ENCODE measurements at places on chromosomes 1 and 21. TPM values are rescaled to one million over a fixed set of nuclear protein-coding genes. Genes with fewer than 3 reads are reported as not detected.

DNA sequence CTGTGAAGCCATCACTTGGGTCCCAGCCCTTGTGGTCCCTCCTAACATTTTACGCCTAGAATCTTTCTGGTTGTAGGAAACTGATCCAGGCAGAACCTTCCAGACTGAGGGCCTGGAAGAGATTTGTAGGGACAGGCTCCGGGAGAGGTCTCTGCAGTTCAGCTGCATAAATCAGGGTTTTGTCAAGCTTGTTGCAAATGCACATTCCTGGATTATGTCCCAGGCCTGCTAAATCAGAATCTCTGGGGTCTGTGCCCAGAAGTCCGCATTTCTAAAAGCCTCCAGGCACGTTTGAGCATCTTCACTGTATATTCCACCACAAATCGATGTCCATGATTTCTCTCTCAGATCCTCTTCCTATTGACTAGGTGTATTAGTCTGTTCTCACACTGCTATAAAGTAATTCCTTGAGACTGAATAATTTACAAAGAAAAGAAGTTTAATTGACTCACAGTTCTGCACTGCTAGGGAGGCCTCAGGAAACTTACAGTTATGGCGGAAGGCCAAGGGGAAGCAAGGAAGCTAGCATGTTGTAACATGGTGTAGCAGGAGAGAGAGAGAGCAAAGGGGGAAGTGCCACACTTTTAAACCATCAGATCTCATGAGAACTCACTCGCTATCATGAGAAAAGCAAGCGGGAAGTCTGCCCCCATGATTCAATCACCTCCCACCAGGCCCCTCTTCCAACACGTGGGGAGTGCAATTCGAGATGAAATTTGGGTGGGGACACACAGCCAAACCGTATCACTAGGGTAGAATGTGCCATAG is 1.2 kb upstream of the FHAD1 start:
- H3K27ac ChIP-seq, result no peak overlapping the region
- H3K36me3 ChIP-seq, result no peaks in the 10 kb centered on the region
- peaks cover 7% of the 10 kb centered on the region for H3K4me1 ChIP-seq
- DNase-seq, result no peak
- no peak overlapping the region for H3K4me3 ChIP-seq

SFN gene
- 0.46 TPM for total RNA-seq

DNA sequence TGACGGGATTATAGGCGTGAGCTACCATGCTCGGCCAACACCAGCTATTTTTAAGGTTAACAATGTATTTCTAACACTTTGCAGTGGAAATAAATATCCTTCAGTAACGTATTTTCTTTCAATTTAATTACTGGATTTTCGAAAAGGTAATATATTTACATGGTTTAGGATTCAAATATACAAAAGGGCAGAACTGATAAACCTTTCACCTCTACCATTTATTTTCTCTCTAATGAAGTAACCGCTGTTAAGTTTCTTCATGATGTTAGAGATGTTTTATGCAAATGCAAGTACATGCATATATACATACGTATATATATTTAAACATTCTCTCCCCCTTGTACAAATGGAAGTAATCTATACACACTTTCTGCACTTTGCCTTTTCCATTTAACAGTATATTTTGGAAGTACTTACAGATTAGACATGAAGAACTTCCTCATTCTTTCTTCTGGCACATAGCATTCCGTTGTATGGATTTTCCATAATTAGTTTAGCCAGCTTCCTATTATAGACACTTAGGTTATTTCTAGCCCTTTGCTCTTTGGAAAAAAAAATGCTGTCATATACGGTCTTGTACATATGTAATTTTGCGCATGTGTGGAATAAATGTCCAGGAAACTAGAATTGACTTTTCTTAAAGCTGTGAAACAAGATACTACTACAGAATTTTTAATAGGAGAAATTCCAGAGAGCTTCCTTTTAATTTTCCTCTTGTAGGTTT is 14.9 kb upstream of the HJV start:
- H3K36me3 ChIP-seq, result no peaks in the 10 kb centered on the region
- no peak overlapping the region for H3K27ac ChIP-seq
- peak overlapping the region; percentile 84 for H3K4me3 ChIP-seq
- H3K4me1 ChIP-seq, result peaks cover 27% of the 10 kb centered on the region

DNA sequence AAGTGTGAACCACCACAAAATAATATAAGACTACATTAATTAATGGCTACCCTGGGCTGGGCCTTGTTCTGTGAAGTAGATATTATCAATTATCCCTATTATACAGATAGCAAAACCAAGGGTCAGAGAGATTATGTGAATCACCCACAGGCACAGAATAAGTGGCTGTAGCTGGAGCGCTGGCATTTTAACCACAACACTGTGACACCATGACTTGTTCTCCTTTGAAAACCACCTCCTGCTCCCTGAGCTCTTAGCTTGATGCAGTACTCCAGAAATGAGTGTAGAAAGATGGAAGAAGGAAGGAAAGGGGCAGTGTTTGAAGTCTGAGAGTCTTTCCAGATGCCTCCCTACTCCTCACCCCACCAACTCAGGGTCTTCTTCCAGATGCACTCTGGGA is 29.5 kb upstream of the JUN start:
- H3K4me3 ChIP-seq, result no peak overlapping the region
- H3K36me3 ChIP-seq, result no peaks in the 10 kb centered on the region
- peaks cover 60% of the 10 kb centered on the region for H3K4me1 ChIP-seq
- peak overlapping the region; percentile 35 for H3K27ac ChIP-seq
- no peaks in the 10 kb centered on the region for H3K27me3 ChIP-seq
- DNase-seq, result no peak

DNA sequence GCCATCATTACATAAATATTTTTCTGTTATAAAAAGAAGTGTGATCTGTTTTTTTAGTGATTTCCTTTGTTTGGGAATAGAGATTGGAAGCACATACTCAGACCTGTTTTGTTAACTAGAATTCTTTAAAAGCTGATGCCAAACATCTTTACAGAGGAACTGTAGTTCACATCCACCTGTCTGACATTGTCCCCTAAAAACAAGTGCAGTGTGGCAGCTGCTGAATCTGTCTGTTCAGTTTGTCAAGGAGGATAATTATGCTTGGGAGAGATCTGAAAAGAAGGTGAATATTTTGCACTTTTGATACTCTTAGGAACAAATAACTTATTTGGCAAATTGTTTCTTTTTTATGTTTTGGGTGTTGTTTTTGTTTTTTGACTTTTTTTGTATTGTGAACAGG is 13.6 kb downstream of the AGMAT start:
- no peaks in the 10 kb centered on the region for H3K27me3 ChIP-seq
- peaks cover 35% of the 10 kb centered on the region for H3K36me3 ChIP-seq
- DNase-seq, result no peak
- no peak overlapping the region for H3K4me3 ChIP-seq
- peak overlapping the region; percentile 66 for H3K27ac ChIP-seq

GRCh38 chr1:27436204-27437159 is 44.1 kb downstream of the GPR3 start:
- peak overlapping the region; percentile 71 for H3K27ac ChIP-seq
- peak overlapping the region; percentile 25 for H3K4me3 ChIP-seq
- H3K4me1 ChIP-seq, result peaks cover 78% of the 10 kb centered on the region
- no peaks in the 10 kb centered on the region for H3K27me3 ChIP-seq
- peaks cover 10% of the 10 kb centered on the region for H3K36me3 ChIP-seq

GRCh38 chr1:234250747-234251146 is 122.5 kb upstream of the COA6 start:
- no peaks in the 10 kb centered on the region for H3K27me3 ChIP-seq
- H3K4me3 ChIP-seq, result no peak overlapping the region
- no peak for DNase-seq
- H3K36me3 ChIP-seq, result no peaks in the 10 kb centered on the region
- peaks cover 10% of the 10 kb centered on the region for H3K4me1 ChIP-seq
- no peak overlapping the region for H3K27ac ChIP-seq

ATP1A4 gene
- total RNA-seq, result not detected

RSPH1 gene
- 0.64 TPM for total RNA-seq

PIK3CD gene
- total RNA-seq, result 223 TPM

TCHH gene
- total RNA-seq, result not detected

DNA sequence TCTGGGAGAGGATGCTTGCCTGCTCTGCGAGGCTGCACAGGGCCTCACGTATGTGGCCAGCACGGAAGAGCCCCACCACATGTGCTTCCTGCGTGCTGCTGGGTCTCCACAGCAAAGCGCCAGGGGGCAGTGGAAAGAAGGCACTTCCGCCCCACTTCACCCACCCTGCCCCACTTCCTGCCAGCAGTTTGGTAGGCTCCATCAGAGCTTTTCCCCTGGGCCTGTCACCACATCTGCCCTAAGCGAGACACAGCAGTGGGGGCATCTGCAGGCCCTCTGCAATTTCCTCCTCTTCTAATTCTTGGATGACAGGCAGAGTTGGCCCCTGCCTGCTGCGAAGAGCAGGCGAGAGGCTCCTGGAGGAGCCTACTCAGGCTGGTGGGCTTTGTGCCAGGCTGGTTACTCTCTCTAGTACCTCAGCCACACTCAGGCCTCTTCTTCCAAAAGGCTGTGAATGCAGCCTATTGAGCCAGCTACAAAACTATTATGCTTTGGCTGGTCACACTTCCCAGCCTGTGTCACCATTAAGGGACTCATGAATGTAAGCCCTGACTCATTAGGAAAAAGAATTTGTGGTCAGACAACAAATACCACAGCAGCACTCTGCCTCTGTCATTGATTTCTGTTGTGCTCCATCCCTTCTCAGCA is 25.0 kb downstream of the CD244 start:
- no peak overlapping the region for H3K4me3 ChIP-seq
- DNase-seq, result peak; percentile 91
- H3K36me3 ChIP-seq, result no peaks in the 10 kb centered on the region

DNA sequence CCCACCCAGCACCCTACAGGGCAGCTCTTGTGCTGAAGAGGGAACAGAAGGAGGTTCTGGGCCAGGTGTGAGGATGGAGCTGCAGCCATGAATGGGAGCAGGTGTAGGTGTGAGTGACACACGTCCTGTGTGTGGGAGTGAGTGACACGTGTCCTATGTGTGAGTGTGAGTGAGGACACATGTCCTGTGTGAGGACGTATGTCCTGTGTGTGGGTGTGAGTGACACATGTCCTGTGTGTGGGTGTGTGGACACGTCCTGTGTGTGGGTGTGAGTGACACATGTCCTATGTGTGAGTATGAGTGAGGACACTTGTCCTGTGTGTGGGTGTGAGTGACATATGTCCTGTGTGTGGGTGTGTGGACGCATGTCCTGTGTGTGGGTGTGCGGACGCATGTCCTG is 26.4 kb downstream of the MEGF6 start:
- no peaks in the 10 kb centered on the region for H3K36me3 ChIP-seq
- DNase-seq, result no peak
- no peaks in the 10 kb centered on the region for H3K27me3 ChIP-seq
- no peaks in the 10 kb centered on the region for H3K4me1 ChIP-seq
- no peak overlapping the region for H3K4me3 ChIP-seq
- H3K27ac ChIP-seq, result no peak overlapping the region

- no peaks in the 10 kb centered on the region for H3K27me3 ChIP-seq
- H3K36me3 ChIP-seq, result no peaks in the 10 kb centered on the region
- peak overlapping the region; percentile 78 for H3K27ac ChIP-seq
- no peak overlapping the region for H3K4me3 ChIP-seq
These were observed 23.3 kb upstream of the CD55 start for GRCh38 chr1:207298186-207298585.

- no peaks in the 10 kb centered on the region for H3K4me1 ChIP-seq
- H3K27ac ChIP-seq, result no peak overlapping the region
- H3K27me3 ChIP-seq, result no peaks in the 10 kb centered on the region
- no peak overlapping the region for H3K4me3 ChIP-seq
- H3K36me3 ChIP-seq, result no peaks in the 10 kb centered on the region
These were observed 457.7 kb upstream of the ADAMTS5 start for GRCh38 chr21:27424601-27425000.

DNA sequence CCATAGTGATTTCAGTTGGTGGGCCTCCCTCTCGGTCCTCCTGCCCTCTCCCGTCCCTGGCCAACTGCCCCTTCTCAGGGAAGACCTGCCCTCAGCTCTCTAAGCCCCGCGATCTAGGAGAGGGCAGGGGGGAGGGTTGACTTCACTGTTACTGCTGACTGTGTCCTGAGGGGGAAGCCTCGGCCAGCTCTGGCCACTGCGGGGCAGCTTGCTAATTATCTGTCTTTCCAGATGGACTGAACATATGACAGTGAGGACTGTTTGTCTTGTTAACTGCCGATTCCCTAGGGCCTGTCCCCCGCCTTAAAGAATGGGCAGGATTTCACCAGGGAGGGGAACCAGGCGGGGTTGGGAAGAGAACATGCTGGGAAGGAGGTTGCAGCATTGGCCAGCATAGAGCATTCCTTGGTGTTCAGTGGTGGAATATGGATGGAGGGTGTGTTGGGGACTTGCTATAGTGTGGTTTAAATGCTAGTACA is 22.9 kb downstream of the NIPAL3 start:
- no peak for DNase-seq
- no peaks in the 10 kb centered on the region for H3K27me3 ChIP-seq
- peaks cover 25% of the 10 kb centered on the region for H3K36me3 ChIP-seq
- no peak overlapping the region for H3K27ac ChIP-seq
- no peaks in the 10 kb centered on the region for H3K4me1 ChIP-seq
- no peak overlapping the region for H3K4me3 ChIP-seq

DNA sequence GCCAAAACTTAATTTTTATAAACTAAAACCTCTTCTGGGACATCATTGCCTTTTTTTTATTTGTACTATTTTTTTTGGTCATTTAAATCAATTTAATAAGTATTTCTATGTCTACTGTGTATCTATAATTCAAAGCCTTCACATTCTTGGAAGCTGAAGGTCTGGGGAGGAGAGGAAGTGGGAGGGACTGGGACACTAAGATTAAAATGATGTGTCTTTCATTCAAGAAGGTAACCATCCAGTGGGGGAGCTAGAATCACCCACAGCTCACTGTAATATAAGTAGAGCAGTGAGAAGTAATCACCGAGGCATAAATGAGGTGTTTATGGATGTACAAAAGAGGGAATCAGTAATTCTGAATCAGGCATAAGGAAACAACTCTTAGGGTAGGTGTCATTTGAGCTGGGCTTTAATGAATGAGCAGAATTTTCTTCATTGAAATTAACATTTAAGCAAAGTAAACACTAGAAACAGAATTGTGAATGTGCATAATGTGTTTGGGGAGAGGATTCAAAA is 52.8 kb downstream of the PTGER3 start:
- no peaks in the 10 kb centered on the region for H3K4me1 ChIP-seq
- DNase-seq, result no peak
- no peaks in the 10 kb centered on the region for H3K27me3 ChIP-seq
- no peaks in the 10 kb centered on the region for H3K36me3 ChIP-seq
- no peak overlapping the region for H3K27ac ChIP-seq
- H3K4me3 ChIP-seq, result no peak overlapping the region

- no peaks in the 10 kb centered on the region for H3K4me1 ChIP-seq
- H3K36me3 ChIP-seq, result no peaks in the 10 kb centered on the region
- DNase-seq, result no peak
- no peak overlapping the region for H3K27ac ChIP-seq
These were observed 42.9 kb upstream of the RRP15 start for GRCh38 chr1:218242171-218242570.
